ENCODE measurements at places on chromosomes 2 and 18.

DNA sequence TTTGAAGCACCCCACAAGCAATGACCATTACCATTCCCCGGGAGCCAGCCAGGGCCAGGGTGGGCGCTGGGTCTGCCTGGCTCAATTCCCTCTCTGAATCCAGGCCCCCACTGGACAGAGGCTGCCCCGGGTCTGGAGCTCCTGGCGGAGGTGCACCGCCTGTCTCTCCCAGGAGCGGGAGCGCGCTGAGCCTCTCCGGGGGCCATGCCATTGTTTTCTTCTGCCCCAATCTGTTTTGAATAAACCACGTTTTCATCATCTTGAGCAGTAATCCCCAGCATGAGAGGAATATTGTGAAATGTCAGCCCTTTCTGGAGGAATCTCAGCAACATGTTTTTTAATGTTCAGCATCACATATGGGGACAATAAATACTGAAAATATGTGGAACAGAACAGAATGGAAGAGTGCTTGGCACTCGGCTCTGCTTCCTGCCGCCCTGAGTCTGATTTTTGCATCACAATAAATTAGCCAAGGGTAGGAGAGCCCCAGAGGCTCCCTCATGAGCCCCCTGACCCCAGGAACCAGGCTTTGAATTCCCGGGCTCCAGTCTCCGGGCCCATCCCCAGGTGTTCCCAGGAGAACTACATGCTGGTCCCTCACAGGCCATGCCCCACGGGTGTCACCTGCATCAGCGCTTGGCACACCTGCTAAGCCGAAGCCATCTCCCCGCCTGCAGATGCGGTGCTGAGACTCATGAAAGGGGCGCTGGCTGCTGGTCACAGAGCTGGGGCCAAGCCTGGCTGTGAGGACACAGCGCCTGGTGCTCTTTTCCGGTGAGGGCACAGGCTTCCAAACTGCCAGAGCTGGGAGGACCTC, 88.8 kb downstream of the INHBB start:
- no peak for DNase-seq

GRCh38 chr2:76256458-76257088, 545.9 kb upstream of the GCFC2 start:
- no peak for DNase-seq

- DNase-seq = no peak
Observed at GRCh38 chr2:136219963-136220362, 102.0 kb upstream of the CXCR4 start.

- no peak for DNase-seq
Observed at GRCh38 chr2:106745468-106745867, 140.5 kb downstream of the ST6GAL2 start.

GRCh38 chr2:36389091-36389564, 33.5 kb downstream of the CRIM1 start:
- DNase-seq = no peak

DNA sequence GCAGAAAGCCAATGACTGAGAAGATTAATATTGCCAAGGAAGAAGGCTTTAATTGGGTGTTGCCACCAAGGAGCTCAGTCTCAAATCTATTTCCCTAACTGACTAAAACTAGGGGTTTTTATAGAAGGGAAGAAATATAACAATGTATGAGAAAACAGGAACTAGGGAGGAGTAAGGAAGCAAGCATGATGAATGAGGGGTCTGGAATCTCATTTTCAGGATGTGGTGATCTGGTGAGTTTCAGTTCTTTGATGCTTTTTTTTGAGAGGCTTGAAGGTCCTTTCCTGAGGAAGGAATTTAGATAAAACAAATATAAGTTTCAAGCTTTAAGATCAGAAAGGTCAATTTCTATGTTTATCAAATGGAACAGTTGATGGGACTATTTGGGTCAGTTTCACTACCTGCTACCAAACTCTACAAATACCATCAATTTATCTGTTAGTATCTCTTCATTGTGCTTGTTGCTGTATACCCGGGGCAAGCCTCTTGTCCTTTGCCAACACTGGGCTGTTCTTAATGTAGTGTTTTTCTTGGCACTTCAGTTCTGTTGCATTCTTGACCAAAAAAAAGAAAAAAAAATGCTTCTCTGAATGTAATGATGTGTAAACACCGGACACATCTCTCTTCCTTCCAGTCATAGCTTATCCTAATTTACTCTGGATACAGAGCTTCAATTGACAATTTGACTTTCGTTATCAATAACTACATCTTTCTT, 357.0 kb downstream of the GALNT13 start:
- DNase-seq = no peak

GRCh38 chr2:45748239-45748638, 96.8 kb downstream of the PRKCE start:
- DNase-seq = no peak

GRCh38 chr2:59177748-59178147, 936.6 kb upstream of the FANCL start:
- DNase-seq = no peak
